ENCODE measurements at places on chromosomes 16 and 17.

DNA sequence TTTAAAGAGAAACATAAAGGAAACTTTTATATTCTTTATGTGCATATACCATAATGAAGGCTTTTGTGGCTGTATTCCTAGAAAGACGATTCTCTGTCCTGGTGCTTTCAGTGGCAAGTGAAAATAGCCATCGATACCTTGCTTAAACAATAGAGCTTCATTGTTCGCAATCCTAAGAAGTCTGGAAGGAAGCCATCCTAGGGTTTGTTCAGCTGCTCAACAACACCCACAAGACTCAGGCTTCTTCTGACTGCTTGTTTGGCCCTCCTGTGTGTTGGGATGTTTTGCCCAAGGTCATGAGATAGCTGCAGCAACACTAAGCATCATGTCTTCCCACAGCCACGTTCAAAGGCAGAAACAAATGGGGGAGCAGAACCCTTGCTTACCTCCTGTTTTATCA lies 36.1 kb upstream of the COX10 start:
- no peak for DNase-seq

- no peak for DNase-seq
Observed at GRCh38 chr16:58032710-58033293, 7.2 kb downstream of the MMP15 start.

DNA sequence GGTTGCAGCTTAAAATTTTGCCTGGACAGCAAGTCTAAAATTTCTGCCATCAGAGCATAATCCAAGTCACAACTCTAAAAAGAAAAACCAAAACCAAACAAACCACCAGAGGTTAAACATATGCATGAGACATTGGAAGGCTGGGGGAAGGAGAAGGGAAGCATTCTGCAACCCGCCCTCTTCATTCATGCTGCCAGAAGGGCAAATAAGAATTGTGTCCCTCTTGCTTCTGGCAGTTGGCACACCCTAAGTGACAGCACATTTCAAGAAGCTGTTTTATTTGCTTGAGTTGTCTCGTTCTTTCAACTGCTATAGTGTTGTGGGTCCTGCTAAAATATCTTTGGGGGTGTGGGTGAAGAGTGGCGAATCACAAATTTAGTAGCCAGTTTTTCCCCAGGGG lies 99.6 kb downstream of the SKAP1 start:
- DNase-seq = no peak

DNA sequence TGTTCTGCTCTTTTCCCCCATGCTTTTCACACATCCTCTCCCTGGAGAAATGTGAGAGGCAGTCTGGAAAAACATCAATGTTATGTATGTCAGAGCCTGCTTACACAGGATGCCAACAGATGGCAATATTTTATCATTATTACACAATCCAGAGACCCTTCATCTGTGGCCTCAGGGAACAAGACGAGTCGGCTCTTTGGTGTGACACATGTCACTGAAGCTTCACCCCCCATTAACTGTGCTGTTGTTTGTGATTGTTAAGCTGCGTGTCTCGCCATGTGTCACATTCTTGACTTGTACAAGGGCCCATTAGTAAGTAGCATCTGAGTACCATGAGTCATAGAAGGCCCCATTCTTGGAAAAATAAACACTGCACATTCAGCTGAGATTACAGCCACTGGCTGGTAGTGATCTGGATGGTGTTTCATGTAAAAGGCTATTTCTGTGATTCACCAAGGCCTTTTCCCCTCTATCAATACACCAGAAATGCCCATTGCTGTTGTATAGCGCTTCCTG lies 682.1 kb upstream of the SOX9 start:
- DNase-seq = peak; percentile 92

DNA sequence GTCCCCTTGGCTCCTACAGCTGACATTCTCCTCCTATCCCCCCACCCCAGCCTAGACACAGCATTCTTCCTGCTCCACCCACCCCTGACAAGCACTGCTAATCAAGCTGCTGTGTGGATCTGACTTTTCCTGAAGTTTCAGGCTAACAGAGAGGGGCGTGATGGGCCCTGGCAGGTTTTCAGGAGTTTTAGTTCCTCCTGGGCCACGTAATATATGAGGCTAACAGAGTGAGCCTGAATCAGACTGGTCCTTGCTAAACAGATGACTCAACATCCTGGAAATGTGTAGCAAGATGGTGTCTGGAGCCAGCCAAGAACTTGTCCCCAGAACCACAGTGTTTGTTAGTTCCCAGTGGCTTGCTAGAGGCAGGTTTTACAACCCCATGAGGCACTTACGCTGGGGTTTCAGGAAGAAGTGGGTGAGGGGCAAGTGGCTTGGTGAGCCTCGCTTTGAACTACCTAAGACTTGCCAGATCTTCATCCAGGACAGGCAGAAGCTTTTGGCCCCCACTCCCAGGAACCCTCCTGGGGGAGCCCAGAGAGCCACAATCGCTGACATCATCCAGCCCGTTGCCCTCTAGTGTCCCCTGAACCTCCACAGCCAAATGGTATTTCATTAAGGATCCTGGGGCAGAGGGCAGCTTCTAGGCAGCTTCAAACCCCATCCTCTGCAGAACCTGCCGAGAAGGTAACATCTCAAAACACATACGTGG lies 15.9 kb downstream of the TMEM92 start:
- no peak for DNase-seq

GRCh38 chr16:71767060-71767900 lies 41.4 kb downstream of the AP1G1 start:
- DNase-seq = no peak

GRCh38 chr16:6777624-6778023 lies 555.0 kb upstream of the RBFOX1 start:
- no peak for DNase-seq

DNA sequence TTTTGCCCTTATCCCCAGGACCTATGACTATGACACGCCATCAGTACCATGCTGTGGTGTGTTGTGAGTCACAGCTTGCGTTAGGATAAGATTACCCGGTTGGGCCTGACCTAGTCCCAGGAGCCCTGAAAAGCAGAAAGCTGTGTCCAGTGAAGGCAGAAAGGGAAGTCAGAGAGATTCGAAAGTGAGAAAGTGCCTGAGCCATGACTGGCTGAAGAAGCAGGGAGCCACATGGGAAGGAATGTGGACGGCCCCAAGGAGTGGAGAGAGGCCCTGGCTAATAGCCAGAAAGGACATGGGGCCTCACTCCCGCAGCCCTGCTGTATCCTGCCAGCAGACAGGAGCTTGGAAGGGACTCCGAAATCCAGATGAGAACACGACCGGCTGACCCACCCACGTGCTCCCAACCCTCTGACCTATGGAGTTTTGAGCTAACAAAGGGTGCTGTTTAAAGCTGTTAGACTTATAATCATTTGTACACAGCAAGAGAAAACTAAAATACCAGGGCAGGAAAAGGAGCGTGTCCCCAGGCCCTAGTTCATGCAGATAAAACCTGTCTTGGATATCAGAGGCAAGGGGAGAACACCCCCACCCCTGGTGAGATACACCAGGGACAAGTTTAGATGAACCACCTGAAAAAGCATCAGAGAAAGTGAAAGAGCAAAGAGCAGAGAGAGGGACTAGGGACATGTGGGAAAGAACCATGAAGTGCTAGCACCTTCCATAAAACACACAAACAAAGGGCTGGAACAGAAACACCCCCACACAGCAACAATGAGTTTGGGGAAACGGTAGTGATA lies 115.3 kb downstream of the SLC39A11 start:
- DNase-seq = no peak

GRCh38 chr17:56976941-56977608 lies 856 bp upstream of the SCPEP1 start:
- no peak for DNase-seq

- no peak for DNase-seq
Observed at GRCh38 chr16:364595-365491, 5.5 kb downstream of the MRPL28 start.

GRCh38 chr16:30977502-30977901 lies 7.5 kb upstream of the HSD3B7 start:
- DNase-seq = no peak

DNA sequence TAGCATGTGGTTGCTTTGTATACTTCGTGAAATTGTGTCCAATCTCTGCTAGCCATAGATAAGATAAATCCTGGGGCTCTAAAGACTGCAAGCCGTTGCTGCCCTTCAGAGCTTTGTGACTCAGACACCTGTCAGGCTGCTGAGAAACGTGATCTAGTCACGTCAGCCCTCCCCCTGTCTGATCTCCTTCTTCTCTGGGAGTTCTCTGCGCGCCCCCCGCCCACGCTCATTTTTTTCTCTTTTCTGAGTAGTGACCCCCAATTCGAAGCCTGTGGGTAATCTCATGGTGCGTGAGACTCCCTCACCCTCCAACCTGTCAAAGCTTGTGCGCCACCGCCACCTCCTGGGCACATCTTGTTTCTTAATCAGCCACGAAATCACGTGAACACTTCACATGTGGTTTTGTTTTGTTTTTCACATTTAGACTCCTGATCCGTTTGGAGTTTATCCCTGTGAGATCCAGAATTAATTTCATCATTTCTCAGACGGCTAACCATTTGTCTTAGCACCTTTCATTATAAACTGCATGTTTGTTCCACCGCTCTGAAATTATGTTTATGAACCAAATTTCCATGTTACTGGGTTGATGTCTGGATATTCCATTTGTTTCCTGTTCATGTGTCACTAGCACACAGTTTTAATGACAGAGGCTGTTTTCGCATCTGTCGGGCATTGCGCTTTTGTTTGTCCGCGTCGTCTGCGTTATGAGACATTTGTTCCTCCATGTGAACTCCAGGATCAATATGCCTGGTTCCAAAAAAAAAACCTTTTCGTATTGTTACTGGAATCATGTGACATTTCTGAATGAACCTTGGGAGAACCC lies 977 bp upstream of the ZNF778 start:
- DNase-seq = peak; percentile 64

DNA sequence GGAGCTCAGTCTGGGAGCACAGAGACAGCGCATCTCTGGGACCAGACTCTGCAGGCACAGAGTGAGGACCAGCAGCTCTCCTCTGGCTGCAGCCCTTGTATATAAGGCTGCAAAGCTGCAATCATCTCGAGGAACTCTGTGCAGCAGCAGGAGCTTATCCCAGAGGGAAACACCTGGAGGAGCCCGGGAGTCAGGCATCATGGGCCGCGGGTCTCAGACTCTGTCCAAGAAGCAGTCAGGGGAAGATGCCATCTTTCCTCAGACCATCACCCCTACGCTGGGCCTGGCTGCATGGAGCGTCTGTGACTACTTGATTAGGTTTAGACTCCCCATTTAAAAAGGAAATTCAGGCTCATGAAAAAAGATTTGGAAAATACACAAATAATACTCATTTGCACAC lies 122.0 kb downstream of the IRF8 start:
- no peak for DNase-seq

DNA sequence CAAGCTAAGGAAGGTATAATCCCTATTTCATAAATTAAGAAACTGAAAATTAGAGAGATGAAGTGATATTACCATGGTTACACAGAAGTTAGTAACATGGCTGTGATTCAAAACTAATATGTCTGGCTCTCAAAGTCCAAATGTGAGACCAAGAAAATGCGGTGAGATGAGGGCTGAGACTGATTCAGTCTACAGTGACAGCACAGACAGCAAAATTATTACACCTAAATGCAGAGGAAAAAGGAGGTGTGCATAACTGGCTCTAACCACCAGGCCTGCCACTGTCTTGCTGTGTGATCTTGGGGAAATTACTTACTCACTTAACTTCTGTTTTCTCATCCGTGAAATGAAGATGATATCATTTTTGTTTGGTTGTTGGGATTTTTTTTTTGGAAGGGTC lies 270.0 kb upstream of the SOX9 start:
- DNase-seq = no peak
